ENCODE measurements at places on chromosomes 6 and 20.

GRCh38 chr20:64244870-64245603, 10.5 kb upstream of the PCMTD2 start:
- no peak for DNase-seq

DNA sequence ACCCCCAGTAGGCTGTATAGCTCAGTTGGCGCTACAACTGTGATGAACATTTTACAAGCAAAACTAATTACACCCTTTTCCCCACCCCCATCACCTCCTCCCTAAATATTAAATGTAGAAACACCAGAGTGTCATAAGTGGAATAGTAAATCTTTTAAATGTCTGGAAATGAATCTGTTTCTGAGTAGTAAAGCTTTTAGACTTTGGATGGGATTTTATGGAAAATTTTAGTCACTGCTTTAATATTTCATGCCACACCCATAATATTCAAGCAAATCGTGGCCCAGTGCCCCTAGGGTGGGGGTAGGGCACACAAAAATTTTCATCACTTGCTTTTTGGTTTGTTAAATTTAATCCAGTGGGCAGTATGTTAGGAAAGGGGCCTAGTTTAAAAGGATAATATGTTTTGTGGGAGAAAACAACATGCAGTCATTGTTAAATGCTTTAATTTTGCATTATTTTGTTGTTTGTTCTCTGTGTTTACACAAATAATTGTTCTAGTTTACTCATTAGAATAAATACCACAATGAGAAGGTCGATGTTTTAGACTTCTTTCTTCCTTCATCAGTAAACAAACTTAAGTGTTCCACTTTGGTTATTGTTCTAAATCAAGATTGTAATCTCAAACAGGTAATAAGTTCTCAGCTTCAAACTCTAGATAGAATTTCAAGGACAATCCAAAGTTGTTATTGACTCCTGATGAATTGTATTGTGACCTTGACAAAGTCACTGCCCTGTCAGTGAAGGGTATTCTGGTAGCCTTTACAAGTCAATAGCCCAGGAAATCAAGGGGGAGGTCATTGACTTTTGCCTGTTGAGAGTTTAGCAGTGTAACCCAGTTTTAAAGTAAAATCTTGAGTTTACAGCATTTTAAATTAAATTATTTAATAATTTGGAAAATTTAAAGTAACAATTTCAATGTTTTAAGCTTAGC, 79.2 kb downstream of the CBFA2T2 start:
- no peak for DNase-seq

DNA sequence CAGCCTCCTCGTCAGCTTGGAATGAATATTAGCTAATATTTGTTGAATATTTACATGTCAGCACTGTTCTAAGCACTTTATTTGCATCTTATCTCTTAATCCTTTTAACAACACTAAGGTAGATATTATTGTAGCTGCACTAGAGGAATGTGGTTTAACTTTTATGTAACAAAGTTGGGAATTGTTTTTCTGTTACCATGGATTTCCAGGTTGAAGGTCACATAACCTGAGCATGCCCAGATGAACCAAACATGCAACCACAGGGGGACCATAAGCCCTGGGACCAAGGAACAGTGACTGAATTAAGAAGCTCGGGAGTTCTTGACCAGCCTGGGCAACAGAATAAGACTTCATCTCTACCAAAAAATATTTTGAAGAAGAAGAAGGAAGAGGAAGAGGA, 29.1 kb upstream of the YWHAB start:
- DNase-seq = no peak

- no peak for DNase-seq
These were observed 498.6 kb downstream of the BTBD3 start for GRCh38 chr20:12416281-12416680.

- DNase-seq = no peak
These were observed 7.7 kb downstream of the SHLD1 start for GRCh38 chr20:5757949-5758348.

GRCh38 chr6:160088784-160089533, 32.7 kb upstream of the SLC22A1 start:
- DNase-seq = no peak

GRCh38 chr6:138205437-138206094, 12.7 kb downstream of the PBOV1 start:
- DNase-seq = no peak

- no peak for DNase-seq
These were observed 23.6 kb downstream of the GTF2H5 start for GRCh38 chr6:158191761-158192160.

DNA sequence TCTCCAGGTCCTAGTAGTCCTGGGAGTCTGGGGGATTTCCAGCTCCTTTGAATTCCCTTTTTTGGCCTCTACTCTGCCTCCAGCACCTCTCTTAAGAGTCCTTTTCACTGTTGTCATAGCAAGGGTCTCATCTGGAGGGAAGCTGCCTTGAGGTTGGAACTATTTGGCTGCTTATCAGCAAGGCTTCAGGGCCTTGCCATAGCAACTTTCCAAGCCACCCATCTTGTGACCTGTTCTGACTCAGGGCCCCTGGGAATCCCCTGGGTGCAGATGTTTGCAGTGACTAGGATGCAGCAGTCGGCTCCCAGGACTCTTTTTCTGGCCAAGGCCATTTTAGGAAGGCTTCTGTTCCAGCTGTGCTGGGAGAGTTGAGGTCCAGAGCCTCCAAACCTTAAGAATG, 12.4 kb downstream of the PKIG start:
- no peak for DNase-seq

GRCh38 chr6:119110601-119111548, 32.4 kb upstream of the FAM184A start:
- DNase-seq = no peak

GRCh38 chr20:51584737-51585136, 42.2 kb upstream of the NFATC2 start:
- no peak for DNase-seq

DNA sequence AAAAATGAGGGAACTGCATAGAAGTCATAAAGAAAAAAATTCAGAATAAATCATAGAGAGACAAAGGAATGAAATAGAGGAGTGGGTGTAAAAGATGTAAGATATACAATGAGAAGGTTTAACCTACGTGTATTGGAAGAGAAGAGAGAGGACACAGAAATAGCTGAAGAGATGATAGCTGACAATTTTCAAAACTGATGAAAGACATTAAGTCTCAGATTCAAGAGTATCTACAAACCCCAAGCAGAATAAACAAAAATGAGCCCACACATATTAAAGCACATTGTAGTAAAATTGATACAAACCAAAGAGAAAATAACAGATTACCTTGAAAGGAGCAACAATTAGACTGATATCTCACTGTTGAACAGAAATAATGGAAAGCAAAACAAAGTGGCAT, 143.3 kb upstream of the PRND start:
- no peak for DNase-seq

DNA sequence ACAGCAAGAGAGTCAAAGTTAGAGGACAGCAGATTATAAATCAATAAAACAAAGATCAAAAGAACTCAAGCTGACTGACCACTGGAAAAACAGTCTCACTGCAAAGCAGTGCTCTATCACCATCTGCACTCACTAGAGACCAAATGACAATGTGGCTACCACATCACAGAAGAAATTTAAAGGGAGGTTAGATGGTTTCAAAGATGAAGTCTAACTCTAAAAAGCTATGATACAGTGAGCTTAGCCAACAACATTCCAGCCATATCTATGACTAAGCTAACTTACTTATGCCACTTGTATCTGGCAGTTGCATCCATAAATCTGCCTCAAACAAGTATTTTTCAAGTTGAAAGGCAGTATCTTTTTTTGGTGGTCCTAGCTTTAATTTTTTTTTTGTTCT, 68.6 kb downstream of the ARHGAP18 start:
- no peak for DNase-seq

GRCh38 chr6:169960886-169961611, 209.6 kb downstream of the ERMARD start:
- DNase-seq = no peak

DNA sequence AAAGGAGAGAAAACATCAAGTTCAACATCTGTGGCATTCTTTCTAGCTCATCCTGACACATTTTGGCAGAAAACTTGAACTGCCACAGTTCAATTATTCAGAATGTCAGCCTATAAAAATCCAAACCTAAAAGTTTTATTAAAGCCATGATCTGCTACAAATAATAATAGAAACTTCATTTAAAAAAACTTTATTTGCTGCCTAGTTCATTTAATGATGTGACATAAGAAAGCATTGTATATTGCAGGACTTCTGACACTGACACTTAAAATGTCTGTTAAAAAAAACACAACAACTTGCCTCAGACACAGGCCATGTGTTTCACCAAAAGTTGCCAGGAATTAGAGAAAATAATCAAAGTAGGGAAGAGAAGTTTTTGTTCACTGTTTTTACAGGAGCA, 88.3 kb upstream of the HTR1E start:
- no peak for DNase-seq

- DNase-seq = no peak
These were observed 79.2 kb upstream of the BACH2 start for GRCh38 chr6:90375681-90376439.

DNA sequence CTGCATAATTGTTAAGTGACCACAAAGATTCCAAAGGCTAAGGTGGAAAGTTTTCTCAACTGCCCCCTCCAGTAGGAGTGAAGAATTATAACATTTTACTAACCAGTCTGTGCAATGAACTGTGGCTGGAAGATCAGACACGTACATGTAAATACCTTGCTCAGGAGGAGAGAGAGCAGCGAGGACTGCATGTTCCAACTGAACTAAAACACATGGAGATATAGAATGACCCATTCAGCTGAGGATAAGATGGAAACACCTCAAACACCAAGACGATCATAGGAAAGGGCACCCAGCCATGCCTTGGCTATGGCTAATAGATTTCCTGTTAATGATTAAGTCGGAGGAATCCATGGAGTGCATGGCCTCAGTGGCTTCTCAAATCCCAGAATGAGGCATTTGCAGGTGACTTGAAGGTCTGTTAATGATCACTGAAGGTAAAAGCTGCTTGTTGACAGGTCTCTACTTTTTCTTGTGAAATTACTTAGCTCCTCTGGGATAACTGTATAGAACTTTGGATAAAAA, 875.6 kb downstream of the TFAP2A start:
- DNase-seq = no peak

DNA sequence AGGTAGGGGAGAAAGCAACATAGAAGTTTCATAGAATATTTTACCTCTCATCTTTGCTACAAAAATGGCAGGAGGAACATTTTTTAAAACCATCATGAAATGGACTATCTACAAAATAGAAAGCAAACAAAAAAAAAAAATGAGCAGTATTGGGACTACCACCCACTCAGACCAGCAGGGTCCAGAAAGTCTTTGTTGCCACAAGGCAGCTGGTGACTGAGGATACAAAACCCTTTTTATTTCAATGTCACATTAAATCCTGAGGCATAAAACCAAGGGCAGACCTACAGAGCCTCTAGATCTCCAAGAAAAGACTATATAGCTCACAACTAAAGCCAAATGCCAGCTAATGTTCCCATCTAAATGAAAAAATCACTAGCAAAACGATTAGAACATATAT, 282.2 kb downstream of the PTPRK start:
- no peak for DNase-seq

- DNase-seq = no peak
These were observed 103.8 kb upstream of the FLRT3 start for GRCh38 chr20:14441201-14441600.

DNA sequence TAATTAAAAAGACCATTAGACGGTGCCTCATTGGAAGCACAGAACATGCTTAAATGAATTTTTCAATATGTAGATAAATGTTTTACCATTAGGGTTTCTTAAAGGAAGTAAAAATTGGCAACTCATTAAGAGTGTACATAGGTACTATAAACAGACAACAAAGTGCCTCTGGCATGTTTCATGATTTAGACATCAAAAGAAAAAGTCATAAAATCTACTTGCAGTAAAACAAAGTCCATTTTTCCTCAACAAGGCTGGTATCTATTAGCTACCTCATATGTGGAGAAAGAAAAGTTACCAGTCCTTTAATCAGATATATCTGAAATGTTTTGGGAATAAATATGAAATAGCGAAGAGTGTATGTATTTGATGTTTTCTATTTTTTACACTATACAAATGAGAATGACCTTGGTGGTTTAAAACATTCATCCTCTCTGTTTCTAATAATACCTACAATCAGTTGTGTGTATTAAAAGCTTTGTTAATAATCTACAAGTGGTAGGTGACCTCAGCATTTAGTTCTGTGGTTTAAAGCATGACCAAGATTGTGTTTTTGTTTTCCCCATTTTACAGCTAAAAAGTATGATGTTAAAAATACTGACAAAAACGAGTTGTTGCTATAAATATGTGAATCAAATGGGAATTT, 87.5 kb downstream of the HDGFL1 start:
- DNase-seq = no peak

GRCh38 chr6:124356276-124356810, 552.7 kb downstream of the NKAIN2 start:
- no peak for DNase-seq

DNA sequence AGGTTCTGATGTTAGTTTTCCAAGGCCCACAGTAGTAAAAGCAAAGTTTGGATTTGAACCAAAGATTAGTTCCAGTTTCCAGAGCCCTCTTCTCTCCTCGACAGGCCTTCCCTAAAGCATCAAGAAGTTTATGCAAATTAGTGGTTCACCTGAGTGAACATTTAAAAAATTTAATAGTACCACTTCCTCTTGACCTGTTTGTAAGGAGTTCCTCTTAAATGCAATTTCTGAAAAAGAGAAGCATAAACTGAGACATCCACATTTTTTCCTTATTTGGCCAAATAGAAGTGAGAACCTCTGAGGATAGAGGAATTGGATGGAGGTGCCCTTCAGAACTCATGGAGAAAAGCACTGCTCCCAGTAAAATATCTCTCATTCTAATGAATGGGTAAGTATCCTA, 1.2 kb upstream of the DSE start:
- no peak for DNase-seq

GRCh38 chr6:345747-346385, 45.7 kb upstream of the IRF4 start:
- no peak for DNase-seq

- no peak for DNase-seq
These were observed 5.4 kb downstream of the PPDPF start for GRCh38 chr20:63525971-63526370.

- DNase-seq = no peak
These were observed 9.3 kb downstream of the BMP5 start for GRCh38 chr6:55866128-55866527.

- no peak for DNase-seq
These were observed 106.1 kb upstream of the ADGRF4 start for GRCh38 chr6:47592131-47592840.

GRCh38 chr6:145245119-145245518, 490.2 kb downstream of the EPM2A start:
- DNase-seq = no peak

GRCh38 chr20:5195655-5196054, 68.8 kb downstream of the CDS2 start:
- DNase-seq = no peak

- DNase-seq = no peak
These were observed 152.9 kb upstream of the DST start for GRCh38 chr6:56795466-56796195.

GRCh38 chr20:43360016-43360415, 97.7 kb upstream of the SRSF6 start:
- DNase-seq = no peak

DNA sequence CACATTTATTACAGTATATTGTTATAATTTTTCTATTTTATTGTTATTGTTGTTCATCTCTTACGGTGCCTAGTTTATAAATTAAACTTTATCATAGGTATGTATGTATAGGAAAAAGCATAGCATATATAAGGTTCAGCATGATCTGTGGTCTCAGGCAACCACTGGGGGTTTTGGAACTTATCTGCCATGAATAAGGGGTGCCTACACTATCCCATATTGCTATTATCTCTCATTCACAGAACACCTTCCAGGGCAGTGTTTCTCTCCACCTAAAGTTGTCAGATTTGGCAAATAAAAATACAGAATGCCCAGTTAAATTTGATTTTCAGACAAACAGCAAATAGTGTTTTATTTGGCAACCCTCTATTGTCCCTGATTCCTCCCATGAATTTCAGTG, 35.5 kb upstream of the FAM184A start:
- no peak for DNase-seq
